Activated T-helper 1 cell treated with anti-CD3 and anti-CD28 coated beads, Interleukin-12 subunit alpha, Interleukin-12 subunit beta, Interleukin-2, Interleukin-4 antibody, amounts not matched to agents 30 ng/mL and 10 ng/mL and 1 ng/mL, durations not matched to agents 14 hours and 24 hours and 36 hours (primary cell): ENCODE measurements at places on chromosomes 7 and 10. TPM values are rescaled to one million over a fixed set of nuclear protein-coding genes. Genes with fewer than 3 reads are reported as not detected.

Gene SOSTDC1
- total RNA-seq, result not detected in 2 replicates

Gene CYP2C19
- not detected in 2 replicates for total RNA-seq

Gene TCF7L2
- total RNA-seq, result 0.32 and 0.36 TPM in 2 replicates

Gene TRIM74
- 0.44 and 0.57 TPM in 2 replicates for total RNA-seq

Gene SH2D4B
- total RNA-seq, result 0.18 and 0.20 TPM in 2 replicates

Gene MYL10
- total RNA-seq, result not detected in 2 replicates

Gene LGI1
- not detected in 2 replicates for total RNA-seq

Gene NOS3
- 12.2 and 12.8 TPM in 2 replicates for total RNA-seq

Gene ADAM8
- 133 and 138 TPM in 2 replicates for total RNA-seq

Gene NKX1-2
- total RNA-seq, result not detected in 2 replicates

Gene GPR15LG
- not detected in 2 replicates for total RNA-seq

Gene PTER
- 10.7 and 12.6 TPM in 2 replicates for total RNA-seq

Gene VGF
- total RNA-seq, result 0.10 and 0.21 TPM in 2 replicates

Gene COL17A1
- not detected in 2 replicates for total RNA-seq

Gene BRAF
- total RNA-seq, result 23.1 and 24.7 TPM in 2 replicates

Gene MYH16
- not detected in 2 replicates for total RNA-seq

Gene GPC2
- total RNA-seq, result 3.9 and 4.8 TPM in 2 replicates
